Kasumi-1 (cell line): ENCODE measurements at places on chromosomes 5 and 9.
A peak's percentile ranks its signal among the peaks of the same experiment; 100 is the strongest.

DNA sequence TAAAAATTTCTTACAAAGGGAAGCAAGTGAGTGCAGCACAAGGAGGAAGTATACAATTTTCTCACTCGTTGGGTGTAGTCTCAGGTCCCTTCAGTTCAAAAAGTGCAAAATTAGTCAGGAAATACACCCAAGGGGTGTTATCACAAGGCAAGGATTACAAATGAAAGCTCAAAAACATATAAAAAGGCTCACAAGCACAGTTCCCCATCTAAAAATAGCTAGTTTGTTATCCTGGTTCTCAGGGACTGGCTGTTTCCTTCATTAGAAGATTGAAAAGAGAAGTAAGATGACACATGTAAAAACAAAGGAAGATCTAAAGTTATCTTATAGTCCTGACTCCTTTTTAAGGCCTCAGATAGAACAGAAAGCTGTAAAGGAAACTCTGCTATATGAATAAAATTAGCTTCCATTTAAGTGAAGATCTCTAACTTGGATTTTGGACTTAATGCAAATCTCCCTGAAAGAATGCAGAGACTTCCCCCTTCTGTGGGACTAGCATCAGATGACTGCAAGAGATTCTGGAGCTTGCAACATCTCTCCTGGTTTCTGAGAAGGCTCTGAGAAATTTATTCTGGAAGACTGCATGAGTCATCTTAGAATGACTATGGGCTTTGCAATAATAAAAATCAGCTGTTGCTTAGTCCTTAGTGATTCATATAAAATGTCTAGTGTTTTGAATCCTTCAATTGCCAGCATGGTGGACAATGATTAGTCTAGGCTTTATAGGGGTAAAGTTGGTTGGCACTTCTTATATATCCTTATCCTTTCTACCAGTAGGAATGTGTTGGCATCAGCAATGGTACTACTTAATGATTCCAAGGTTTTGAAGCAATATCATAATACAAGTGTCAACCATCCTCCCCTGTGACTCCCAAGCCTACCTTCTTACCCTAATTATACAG, 25.4 kb downstream of the DAB2 start:
- DNase-seq, result peak; percentile 84

DNA sequence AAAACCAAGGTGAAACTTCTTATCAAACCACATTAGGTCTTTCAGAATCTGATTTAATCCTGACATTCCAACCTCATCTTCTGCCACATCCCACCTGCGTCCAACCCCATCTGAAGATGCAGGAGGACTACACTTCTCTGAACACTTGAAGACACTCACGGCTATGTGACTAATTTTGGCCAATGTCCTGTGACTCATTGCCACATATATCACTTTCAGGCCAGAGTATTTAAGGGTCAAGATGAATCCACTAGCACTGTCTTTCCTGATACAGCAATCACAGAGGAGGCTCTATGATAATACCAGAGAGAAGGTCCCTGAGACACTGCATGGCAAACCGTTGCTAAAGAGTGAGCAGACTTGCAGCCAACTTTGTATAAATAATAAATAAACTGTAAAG, 323.4 kb downstream of the NR2F1-AS1 start:
- DNase-seq, result no peak

DNA sequence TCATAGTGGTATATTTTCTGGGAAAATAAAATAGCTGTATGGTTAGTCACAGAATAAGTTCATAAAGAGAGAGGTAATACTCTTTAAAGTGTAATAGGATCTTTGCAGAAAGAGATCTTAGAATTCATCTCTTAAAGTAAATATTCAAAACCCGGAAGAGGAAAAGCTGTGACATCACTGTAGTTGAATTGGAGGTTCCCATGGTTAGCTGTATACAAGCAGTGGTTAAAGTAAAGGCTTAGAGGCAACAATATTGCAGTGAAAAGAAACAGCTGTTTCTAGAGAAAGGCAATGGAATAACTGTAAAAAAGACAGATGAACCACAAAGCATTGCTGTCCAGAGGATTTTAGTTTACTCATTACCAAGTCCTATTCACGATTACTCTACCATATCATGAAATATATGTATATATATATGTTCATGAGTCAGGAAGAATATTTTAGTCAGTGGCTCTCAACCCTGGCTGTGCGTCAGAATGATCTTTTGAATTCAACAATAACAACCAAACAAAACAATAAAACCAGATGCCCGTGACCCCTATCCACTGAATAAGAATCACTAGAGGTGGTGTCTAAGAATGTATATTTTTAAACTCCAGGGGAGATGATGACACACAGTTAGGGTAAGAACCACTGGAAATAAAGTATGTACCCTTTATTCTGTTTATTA, 4.7 kb downstream of the ERCC6L2 start:
- no peak for DNase-seq

GRCh38 chr9:31908158-31908890, 476.1 kb upstream of the ACO1 start:
- no peak for DNase-seq

GRCh38 chr5:82922086-82922734, 155.0 kb downstream of the TMEM167A start:
- DNase-seq, result no peak

DNA sequence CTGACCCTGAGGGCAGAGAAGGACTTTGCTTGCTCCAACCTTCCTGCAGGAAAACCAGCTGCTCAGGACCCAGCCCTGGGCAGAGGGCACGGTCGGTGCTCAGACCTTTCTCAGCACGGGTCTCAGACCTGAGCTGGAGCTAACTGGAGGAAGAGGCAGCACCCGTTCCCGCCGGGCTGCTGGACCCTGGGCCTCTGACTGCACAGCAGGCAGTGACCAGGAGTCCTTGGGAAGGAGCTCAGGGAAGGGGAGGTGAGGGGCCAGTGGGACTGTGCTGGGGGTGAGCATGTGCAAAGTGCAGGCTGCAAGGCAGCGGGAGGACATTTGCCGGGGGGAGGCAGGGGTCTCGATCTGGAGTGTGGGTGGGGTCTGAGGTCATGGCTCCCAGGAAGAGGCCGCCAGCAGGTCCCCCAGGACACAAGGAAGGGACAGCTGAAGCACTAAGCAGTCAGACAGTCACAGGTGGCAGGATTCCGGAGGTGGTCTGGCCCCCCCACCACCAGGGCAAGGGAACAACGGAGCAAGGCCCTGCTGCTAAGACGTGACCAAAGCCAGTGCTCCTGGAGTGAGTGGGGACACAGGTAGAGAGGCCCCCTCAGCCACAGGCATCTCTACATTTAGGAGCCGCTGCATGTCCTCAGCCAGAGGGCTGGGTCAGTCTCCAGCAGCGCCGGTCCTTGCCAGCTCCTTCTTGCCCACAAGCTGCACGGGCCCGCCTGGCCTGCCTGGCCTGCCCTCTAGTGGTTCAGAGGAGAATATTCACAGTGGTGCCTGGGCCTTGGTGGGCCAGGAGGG, 4.8 kb upstream of the DPM2 start:
- peak; percentile 54 for DNase-seq

GRCh38 chr9:136669791-136670464, 7.2 kb downstream of the EGFL7 start:
- no peak for DNase-seq

- no peak for DNase-seq
These were observed 292.0 kb downstream of the FANCC start for GRCh38 chr9:95025213-95026147.

DNA sequence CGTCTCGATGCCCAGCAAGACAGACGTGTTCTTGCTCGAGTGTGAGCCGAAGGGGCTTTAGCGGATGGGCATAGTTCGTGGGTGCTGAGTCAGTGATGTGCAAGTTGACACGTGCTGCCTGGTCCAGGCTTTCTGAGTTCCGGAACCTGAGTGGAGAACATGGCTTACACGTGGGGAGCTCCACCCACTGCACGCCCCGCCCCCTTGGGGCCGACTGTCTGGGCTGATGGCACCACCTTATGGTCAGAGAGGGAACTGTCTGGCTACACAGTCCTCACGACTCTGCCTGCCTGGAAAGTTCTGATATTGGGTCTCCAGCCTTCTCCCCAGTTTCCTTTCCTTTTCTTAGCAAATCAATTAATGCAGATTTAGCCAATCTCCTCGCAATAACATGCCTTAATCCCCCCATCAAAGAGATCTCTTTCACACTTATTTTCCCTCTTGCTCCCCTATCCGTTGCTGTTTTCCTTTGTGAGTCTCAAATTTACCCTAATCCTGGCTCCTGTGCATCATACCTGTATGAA, 3.8 kb upstream of the STC2 start:
- DNase-seq, result peak; percentile 83

DNA sequence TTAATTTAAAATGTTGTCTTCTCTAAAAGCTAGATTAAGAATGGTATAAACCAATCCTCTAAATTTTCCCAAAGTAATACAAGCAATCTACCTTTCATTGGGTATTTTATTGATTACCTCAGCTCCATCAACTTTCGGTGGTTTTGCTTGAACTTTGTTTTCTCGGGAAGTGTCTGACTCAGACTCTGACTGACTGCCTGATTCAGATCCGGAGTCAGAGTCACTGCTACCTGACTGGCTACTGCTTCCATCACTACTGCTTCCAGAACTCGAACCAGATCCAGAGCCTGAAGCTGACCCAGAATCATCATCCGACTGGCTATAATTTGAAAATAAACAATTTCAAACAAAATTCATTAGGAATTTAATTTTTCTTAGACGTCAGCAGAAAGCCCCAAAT, 24.0 kb downstream of the CHD1 start:
- no peak for DNase-seq

DNA sequence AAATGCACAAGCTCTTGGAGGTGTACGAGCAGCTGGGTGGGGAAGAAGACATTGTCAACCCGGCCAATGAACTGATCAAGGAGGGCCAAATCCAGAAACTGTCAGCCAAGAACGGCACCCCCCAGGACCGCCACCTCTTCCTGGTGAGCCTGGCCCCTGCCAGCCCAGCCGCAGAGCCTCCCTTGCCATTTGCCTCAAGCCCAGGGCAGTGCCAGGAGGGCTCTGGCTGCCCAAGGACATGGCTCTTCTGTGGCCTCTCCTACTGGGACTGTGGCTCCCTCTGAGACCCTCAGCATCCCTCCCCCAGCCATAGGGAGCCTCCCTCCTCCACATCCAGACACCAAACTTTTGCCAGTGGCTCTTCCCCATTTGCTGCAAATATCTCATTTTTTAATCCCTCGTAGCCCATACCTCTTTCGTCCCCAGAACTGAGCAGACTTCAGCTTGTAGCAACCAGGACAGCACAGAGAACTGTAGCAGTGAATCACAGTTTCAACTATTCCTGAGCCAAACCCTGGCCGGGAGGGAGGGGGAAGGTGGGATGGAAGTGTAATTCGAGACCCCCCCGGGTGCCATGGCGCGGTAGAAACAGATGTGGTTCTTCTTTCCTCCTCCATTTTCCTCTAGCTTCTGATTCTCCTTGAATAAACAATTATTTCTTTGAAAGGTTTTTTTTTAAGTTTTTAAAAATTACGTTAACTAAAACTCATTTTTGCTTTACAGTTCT, 44.5 kb upstream of the SUSD3 start:
- no peak for DNase-seq

DNA sequence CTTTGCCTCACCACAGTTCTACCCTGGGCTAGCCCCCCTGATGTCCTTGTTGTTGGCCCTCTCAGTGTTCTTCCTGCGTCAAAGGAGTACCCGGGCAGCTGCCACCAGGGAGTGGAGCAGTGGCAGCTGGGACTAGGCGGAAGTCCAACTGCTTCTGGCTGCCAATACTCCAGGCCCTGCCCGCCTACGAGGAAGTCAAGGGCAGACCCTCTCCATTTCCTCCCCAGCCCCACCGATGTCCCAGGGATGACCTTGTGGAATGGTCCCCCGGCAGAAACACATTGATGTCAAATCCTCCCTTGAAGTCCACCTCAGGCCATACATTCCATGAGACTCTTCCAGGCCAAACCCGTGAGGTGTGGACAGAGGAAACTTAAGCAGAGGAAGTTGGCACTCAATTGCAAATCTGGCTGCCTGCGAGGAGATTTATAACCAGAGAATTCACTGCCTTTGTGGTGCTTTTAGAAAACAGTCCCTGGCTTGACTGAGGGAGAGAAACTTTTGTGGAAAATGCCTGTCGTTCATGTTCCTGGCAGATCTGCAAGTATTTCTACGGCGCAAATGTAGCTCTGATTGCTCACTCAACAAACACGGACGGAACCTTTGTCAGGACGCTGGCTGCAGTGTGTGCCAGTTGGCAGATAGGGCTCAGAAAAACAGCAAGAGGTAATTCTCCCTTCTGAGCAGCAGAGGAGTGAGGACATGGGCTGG, 339.7 kb downstream of the RAB3C start:
- DNase-seq, result no peak

- DNase-seq, result no peak
These were observed 480.6 kb upstream of the CYLC2 start for GRCh38 chr9:102514541-102514940.

- DNase-seq, result no peak
These were observed 285.6 kb downstream of the FANCC start for GRCh38 chr9:95031711-95032461.

DNA sequence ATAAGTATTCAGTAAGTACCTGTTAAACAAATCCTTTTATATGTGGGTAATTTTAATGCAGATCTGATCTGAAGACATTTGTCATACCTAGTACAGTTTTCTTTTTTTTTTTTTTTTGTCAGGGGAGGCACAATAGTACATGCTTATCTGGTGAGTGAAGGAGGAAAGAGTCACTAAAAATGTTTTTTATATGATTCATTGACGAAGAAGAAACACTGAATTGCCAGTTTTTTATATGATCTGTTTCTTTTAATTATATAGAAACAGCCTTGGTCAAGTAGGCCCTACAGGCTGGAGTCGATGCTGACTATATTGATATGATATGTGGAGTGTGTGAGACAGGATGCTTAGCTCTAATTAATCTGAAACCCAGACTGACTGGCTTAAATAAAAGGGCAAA, 315.2 kb downstream of the PSAT1 start:
- no peak for DNase-seq

GRCh38 chr5:152572812-152573211, 167.7 kb upstream of the NMUR2 start:
- DNase-seq, result no peak

- DNase-seq, result no peak
These were observed 1.6 kb downstream of the DNLZ start for GRCh38 chr9:136361754-136362449.

DNA sequence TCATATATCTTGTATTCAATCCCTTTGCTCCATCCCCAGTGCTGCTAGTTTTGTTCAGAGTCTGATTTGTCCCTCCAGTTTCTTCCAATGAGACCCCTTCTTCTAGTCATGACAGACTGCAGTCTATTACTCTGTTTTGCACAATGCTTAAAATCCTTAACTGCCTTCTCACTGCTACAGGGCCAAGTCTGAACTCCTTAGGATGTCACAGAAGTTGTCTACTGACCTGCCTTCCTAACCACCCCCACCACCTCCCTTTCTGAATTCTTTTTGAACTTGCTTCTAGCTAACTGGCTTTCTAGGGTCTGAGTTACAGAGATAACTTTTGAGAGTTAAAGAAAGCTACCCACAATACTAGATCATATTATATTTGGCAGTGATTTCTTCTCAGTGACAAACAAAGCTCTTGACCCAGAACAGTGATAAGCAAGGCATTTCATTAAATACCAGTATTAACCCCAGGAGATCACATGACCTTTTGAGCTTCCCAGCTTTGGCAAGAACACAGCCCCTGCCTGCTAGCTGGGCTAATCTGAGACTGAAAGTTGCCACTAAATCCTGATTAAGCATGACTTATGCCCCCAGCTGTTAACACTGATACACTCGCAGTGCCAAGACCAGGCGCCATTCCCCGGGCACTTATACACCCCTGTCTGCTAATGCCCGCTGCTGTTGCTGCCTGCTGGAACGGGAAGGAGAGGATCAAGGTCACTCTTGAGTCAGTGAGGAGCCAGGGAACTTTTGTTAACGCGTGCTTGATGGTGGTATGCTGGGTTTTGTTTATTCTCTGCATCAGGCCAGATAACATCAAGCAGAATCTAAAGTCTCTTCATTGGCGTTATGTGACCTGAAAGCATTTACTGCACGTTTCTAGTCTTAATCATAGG, 36.4 kb upstream of the ADAMTSL1 start:
- DNase-seq, result no peak
